ENCODE measurements at places on chromosomes 7 and 10.
A peak's percentile ranks its signal among the peaks of the same experiment; 100 is the strongest.

DNA sequence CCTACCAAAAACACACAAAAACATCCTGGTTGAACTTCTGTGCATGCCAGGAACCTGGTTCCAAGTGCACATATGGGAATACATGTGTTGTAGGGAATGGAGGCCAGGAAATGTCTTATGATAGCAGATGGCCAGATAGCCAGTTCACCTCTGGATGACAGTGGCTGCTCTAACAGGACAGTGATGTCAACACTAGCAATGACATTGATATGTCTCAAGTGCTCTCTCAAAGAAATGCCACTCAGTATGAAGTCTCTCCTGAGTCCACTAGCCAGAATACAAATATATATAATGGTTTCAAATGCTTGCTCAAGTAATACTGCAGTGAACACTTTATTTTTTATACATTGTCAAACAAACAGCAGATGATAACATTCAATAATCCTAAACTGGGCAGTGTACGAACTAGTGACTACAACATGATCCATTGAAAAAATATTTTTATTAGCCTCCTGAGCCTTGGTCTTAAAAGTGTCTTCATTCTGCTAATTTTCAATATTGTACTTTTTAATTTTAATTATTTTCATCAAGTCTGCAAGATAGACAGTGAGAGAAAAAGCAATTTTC is 26.0 kb upstream of the PCDH15 start:
- DNase-seq, result no peak

GRCh38 chr10:10044922-10045764 is 972.5 kb upstream of the CELF2 start:
- DNase-seq, result no peak

DNA sequence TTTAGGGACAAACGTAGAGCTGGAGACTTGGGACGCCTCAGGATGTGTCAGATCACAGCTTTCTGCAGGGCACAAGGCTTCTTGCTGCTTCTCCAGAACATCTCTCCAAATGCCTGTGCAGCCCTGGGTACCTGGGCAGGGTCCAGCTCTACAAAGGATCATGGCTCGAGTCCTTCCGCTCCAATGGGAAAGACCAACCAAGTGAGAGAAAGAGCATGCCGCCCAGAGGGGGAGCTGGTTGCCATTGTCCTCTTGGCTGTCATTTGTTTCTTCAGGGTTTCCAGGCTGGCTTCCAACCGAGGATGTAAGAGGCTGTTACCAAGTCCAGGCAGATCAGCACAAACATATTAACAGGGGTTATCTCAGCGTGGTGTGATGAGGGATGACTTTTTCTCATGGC is 5.6 kb upstream of the LEP start:
- no peak for DNase-seq

- no peak for DNase-seq
Measured at GRCh38 chr10:133487085-133487484, 33.3 kb downstream of the SCART1 start.

DNA sequence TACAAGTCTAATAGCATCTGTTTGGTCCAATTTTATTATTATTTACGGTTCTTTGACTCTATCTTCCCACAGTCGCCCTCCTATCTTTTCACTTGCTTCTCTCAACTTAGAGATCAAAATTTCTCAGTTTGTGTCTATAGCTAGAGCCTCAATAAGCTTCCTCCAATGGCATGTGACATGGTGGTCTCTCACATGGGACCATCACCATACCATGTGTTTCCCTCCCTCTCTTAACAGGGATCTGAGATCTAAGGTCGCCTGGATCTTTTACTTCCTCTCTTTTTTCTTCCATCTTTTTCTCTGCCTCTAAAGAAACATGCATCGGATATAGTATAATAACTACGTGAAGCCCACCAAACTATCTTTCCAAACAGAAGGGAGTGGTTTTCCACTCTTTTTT is 1.8 kb downstream of the PKD2L1 start:
- no peak for DNase-seq

DNA sequence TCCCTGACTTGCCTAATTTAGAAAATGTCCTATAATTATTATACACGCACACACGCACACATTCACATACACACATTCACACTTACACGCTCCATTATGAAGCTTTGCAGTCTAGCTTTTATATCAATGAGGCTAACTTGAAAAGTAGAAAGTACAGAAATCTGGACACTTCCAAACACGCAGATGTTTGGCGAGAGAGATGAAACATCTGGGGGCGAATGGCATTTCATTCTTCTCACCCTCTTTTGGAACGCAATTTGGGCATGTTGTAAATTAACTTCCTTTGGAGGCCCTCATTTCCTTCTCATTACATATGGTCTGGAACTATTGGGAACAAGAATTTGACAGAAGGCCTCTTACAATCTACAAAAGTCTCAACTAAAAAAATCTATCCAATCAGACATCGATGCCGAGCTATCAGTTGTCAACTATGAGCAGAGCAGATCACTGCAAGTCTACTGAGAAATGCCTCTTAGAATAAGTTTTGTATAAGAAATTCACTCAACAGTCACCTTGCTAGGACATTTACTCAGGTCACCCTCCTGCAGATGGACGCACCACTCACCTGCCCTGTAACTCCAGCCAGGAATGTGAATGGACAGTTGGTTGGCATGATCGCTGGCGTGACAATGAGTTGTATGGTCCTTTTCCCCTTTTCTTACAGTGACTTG is 115.2 kb upstream of the ADAM12 start:
- DNase-seq, result no peak

DNA sequence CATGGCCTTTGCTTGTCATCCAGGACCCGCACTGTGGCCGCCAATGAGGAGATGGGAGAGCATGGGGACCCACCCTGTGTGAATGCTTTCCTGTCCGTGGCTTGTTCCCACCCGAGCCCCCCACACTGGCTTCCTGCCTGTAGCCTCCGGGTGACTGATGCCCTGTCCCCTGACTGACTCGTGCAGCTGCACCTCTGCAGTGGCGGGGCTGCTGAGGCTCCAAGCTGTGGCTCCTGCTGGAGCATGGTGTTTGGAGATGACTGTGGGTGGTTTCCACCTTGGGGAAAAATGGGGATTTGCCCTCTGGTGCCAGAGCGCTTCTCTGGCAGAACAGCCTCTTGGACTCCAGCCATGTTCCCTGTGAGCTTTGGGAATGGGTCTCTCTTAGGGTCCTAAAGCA is 2.1 kb downstream of the CAMK1D start:
- DNase-seq, result peak; percentile 74

DNA sequence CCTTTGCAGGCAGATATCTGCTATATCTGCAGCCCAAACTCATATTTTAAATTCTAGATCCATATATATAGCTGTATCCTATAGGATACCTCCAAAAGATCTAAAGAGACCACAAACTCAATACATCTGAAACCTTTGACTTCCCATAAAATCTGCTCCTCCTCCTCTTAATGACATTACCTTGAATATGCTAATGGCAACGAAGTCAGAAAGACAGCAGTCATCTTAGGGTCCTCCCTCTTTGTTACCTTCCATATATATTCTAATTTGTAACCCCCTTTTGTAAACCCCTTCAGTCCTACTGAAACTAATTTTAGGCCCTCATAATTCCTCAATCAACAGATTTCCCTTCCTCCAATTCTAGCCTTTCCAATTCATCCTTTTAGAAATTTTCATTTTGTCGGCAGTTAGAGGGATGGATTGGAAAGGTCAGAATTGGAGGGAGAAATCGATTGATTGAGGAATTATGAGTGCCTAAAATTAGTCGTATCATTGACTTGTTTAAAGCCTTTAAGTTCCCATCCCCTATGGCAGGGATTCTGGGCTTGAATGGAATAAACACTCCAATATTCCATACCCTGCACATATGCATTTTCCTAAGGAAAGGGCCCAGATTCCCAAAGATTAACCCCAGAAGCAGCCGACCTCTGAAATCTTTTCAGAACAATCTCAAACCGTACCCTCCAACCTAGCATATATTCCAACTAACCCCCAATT is 2.4 kb downstream of the SYPL1 start:
- no peak for DNase-seq

- no peak for DNase-seq
Measured at GRCh38 chr10:44860811-44861736, 50.1 kb upstream of the TMEM72 start.

- peak; percentile 56 for DNase-seq
Measured at GRCh38 chr10:126065751-126066377, 169.5 kb downstream of the FANK1 start.

- DNase-seq, result no peak
Measured at GRCh38 chr7:92586403-92586802, 3.8 kb downstream of the FAM133B start.

- DNase-seq, result no peak
Measured at GRCh38 chr7:40015790-40016296, 65.8 kb downstream of the CDK13 start.

DNA sequence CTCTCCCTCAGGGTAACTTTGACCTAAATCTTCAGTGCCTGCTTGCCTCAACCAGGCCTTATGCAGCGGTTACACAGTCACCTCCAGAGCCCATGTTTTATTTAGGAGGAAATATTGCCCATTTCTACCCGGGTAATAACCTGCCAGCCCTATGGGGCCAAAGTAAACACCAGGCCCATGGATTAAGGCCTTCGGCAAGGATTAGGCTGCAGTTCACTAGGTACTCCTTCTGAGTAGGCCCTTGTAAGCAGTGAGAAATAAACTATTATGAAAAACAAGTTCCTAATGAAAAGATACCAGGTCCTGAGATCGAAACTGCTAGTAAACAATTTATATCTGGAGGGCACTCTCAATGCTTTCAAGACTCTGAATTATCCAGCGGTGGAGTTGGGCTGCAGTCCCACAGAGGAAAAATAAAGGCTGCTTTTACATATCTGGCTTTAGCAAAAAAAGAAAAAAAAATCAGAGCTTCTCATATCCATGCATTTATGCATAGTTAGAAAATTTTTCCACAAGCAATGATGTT is 3.7 kb upstream of the HOXA10 start:
- no peak for DNase-seq

GRCh38 chr7:18753972-18754610 is 258.5 kb downstream of the HDAC9 start:
- DNase-seq, result no peak

DNA sequence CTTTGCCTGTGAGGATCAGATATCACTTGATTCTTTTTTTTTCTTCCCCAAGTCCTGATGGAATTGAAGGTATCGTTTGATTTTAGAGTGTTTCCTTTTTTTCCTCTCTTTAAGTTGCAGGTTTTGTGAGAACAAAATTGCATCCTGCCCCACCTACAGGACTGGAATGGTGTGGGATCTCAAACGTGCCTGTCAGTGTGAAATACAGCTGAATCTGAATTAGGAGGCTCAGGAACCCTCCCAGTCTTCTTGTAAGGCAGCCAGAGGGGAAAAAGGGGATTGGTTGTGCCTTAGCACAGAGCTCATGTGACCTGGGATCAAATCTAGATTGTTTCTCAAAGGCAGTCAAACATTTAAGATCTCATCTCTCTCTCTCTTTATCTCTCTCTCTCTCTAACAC is 32.7 kb upstream of the KLHL7 start:
- DNase-seq, result no peak

Data from coronary artery (tissue), 2 donors.